Mammary microvascular endothelial cell (primary cell): ENCODE measurements at places on chromosomes 4 and X. TPM values are rescaled to one million over a fixed set of nuclear protein-coding genes. Genes with fewer than 3 reads are reported as not detected.

The CTAG1B gene
- not detected in 2 replicates for total RNA-seq

The GATA1 gene
- total RNA-seq: not detected in 2 replicates

The CT55 gene
- total RNA-seq: not detected in 2 replicates

The EXOC1L gene
- total RNA-seq: not detected in 2 replicates

The CACNA1F gene
- total RNA-seq: not detected in 2 replicates

The CYTL1 gene
- 118 and 121 TPM in 2 replicates for total RNA-seq

The CENPVL3 gene
- not detected in 2 replicates for total RNA-seq

The NSG1 gene
- total RNA-seq: 2.4 and 2.7 TPM in 2 replicates

The PCDH10 gene
- total RNA-seq: 0.25 and 0.33 TPM in 2 replicates

The ANKRD50 gene
- total RNA-seq: 23.6 and 24.2 TPM in 2 replicates

The PACRGL gene
- total RNA-seq: 17.6 and 19.0 TPM in 2 replicates

The KDR gene
- 180 and 183 TPM in 2 replicates for total RNA-seq

The DMP1 gene
- not detected in 2 replicates for total RNA-seq

The GPR78 gene
- not detected in 2 replicates for total RNA-seq

The SRPK3 gene
- under 0.01 TPM in 1 of 2 replicates, not detected in the other for total RNA-seq

The AMTN gene
- total RNA-seq: not detected in 2 replicates

The GYPB gene
- not detected in 2 replicates for total RNA-seq

The IL2RG gene
- total RNA-seq: 1.3 and 1.9 TPM in 2 replicates

The FHL1 gene
- 95.5 and 117 TPM in 2 replicates for total RNA-seq

The KCNIP4 gene
- total RNA-seq: not detected in 2 replicates

The MEPE gene
- not detected in 2 replicates for total RNA-seq

The BMPR1B gene
- total RNA-seq: not detected in 2 replicates

The PHF8 gene
- total RNA-seq: 9.4 and 21.7 TPM in 2 replicates

The CPLX1 gene
- 0.20 TPM in 2 replicates for total RNA-seq

The SLC6A14 gene
- total RNA-seq: not detected in 2 replicates

The SCLT1 gene
- 15.7 and 16.3 TPM in 2 replicates for total RNA-seq

The APELA gene
- not detected in 2 replicates for total RNA-seq

The RNF150 gene
- 0.05 TPM in 1 of 2 replicates, not detected in the other for total RNA-seq
